ENCODE measurements at places on chromosomes 12 and 14.
A peak's percentile ranks its signal among the peaks of the same experiment; 100 is the strongest.

GRCh38 chr12:112909693-112910092, 2.9 kb downstream of the OAS1 start:
- no peak for DNase-seq

DNA sequence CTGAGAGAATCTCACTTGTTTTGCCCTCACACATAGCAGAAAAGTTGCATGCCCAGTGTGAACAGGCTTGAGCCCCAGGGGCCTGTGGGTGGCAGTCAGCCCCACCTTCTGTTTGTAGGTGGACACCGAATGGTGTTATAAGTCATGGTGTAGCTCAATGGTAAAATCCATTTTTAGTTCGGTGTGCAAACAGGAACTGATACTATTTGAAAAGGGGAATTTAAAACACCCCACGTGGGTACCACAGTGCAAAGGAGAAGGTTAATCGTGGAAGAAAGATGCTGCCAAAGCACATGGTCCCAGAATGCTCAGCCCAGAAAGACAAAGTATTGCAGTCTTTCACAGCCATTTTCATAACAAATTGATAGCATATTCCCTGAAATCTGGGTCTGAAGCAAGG, 71.8 kb upstream of the GZMB start:
- DNase-seq, result no peak

DNA sequence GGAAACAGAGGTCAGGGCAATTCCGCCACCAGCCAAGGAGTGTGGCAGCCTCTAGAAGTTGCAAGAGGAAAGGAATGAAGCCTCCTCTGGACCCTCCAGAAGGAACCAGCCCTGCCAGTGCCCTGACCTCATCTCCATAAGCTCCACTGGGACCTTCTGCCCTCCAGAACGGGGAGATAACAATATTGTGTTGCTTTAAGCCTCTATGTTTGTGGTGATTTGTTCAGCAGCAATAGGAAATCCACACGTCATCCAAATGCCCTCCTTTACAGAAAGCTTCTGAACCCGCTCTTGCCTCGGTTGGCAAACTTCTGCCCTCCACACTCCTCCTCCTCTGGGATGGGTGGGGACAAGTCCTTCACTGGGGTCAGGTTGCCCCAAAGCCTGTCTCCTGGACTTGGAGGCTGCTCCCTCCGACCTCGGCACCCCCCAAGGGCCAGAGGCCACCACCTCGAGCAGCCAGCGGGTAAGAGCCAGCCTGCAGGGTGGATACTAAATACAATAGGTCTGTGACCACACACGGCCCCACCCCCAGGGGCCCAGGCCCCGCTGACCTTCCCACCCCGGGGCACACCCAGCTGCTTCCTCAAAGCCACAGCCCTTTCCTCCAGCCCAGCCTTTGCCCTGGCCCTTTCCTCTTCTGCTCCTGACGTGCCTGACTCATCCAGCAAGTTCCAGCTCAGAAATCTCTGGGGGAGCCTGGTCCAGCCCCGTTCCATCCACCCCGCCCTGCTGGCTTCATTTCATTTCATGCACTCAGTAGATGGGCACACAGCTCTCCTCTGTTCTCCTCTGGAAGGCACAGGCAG, 58.7 kb upstream of the NCOR2 start:
- DNase-seq, result peak; percentile 91

GRCh38 chr12:71438670-71439361, 782 bp upstream of the LGR5 start:
- DNase-seq, result no peak

DNA sequence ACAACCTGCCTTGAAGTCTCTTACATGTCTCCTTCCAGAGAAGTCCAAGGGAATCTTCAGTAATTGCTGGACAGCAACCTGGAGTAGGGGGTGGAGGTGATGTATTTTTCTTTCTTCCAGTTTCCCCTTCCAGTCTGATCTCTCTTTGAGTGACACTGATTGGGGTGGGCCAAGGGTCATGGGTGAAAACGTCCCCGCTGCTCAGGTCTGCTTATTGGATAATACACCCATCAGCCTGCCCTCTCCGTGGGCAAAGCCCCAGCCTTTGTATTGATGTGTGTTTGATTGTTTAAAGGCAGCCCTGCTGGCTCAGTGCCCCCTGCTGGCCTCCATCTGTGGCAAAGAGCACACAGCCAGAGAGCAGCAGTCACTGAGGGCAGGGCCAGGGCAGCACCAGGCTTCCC, 35.7 kb upstream of the ATP2A2 start:
- DNase-seq, result no peak

DNA sequence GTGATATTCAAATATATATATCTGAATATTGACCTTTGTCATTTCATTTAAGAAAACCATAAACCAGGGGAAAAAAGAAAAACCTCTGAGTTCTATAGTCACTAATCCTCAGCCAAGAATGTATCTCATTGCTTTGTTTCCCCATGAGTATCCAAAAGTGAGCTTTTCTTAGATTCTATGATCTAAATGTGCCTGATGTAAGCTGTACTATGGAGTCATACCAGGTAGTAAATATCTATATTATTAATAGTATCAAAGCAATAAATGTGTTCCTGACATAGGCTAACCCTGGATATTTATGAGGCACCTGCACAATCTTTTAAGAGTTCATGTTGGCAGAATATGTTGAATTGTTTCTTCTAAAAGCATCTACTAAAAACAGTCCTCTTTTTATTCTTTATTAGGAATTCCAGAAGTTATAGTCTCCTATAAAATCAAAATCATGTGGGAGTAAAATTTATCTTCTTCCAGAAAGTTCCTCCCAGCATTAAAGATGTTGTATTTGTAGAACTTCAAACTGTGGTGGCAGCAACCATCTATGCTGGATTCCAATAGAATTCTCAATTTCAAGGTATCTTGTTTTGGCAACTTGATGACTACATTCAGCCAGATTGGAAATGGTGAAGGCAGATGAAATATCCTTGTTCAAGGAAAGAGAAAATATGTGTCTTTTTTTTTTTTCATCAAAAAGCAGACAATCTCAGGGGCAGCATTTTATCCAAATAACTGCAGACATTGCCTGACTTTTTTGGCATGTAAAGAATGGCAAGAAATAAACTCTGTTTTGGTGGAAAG, 139.7 kb upstream of the RASSF8 start:
- no peak for DNase-seq

DNA sequence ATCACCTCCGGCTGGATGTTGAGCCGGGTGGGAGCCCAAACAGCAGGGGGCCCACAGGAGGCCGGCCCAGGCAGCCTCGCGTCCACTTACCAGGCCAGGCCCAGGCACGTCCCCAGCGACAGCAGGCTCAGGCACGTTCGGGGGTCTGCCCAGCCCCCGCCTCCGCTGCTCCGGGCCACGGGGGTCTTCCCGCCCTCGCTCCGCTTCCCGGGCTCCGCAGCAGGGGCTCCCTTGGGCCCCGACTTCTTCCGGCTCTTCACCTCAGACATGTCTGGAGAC, 216 bp downstream of the IKBIP start:
- DNase-seq, result no peak

GRCh38 chr12:80068173-80068572, 31.2 kb upstream of the OTOGL start:
- no peak for DNase-seq

DNA sequence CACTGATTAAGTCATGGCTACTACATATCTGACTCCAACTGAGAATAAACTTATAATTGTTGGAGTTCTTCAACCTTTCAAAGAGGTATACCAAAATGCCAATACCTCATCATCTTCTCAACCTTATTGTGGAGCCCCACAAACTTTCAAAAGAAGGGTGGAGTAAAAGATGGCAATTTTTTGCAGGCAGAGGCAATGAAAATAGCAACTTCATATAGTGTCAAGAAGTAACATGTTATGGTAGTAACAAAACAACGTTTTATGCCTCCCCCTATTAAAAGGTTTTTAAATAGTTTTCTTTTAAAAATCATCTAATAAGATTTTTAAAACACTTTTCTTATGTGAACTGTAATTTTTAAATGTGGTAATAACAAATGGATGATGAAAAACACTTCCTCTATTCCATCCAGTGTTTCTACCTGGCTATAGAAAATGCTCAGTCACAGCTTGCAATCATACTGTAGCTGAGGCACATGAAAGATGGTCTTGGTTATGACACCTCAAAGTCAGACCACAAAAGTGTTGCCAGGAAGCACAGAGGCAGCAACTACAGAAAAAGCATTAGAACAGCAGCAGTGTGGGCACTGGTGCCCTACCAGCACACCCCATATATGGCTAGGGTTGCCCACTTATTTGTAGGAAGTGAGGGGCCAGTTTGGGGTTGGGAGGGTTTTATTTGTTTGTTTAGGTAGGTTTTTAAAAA, 7.0 kb downstream of the PPP1R12A start:
- DNase-seq, result no peak

Measured in heart right ventricle (tissue), 16 donors.